ENCODE measurements at places on chromosomes 6 and 20. TPM values are rescaled to one million over a fixed set of nuclear protein-coding genes. Genes with fewer than 3 reads are reported as not detected.

DNA sequence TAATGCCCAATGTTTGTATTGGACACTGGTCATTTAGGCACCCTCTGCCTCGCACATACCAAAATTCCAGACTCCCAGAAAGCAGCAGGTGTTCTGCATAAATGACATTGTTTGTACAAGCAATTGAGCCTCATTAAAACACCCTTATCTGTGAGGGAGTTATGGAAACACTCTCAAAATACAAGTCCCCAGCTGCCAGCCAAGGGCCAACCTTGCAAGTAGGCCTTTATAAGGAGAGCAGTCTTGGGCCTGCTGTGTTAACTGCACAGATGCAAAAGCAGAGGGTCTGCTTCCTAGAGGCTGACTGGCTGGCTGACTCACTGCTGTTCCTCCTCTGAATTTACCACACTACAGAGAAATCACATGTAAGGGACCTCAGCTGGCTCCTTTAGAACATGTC, 150.4 kb upstream of the HMGN3 start:
- H3K4me3 ChIP-seq = no peak overlapping the region
- H3K27me3 ChIP-seq = no peaks in the 10 kb centered on the region
- no peak overlapping the region for H3K27ac ChIP-seq
- peaks cover 11% of the 10 kb centered on the region for H3K4me1 ChIP-seq
- H3K36me3 ChIP-seq = no peaks in the 10 kb centered on the region

GRCh38 chr20:60752741-60753420, 499.2 kb upstream of the CDH4 start:
- no peak overlapping the region for H3K27ac ChIP-seq
- H3K4me1 ChIP-seq = no peaks in the 10 kb centered on the region
- H3K4me3 ChIP-seq = no peak overlapping the region
- no peaks in the 10 kb centered on the region for H3K36me3 ChIP-seq

- H3K4me3 ChIP-seq = no peak overlapping the region
- peaks cover 5% of the 10 kb centered on the region for H3K4me1 ChIP-seq
- no peak overlapping the region for H3K27ac ChIP-seq
- DNase-seq = no peak
Measured at GRCh38 chr6:167661552-167662044, 165.1 kb upstream of the AFDN start.

- no peak for DNase-seq
- H3K4me3 ChIP-seq = no peak overlapping the region
- no peaks in the 10 kb centered on the region for H3K36me3 ChIP-seq
- no peaks in the 10 kb centered on the region for H3K4me1 ChIP-seq
Measured at GRCh38 chr6:38022688-38023087, 203.2 kb downstream of the ZFAND3 start.

GRCh38 chr6:99011151-99011550, 63.4 kb upstream of the FBXL4 start:
- no peak for DNase-seq
- no peak overlapping the region for H3K27ac ChIP-seq
- no peak overlapping the region for H3K4me3 ChIP-seq
- no peaks in the 10 kb centered on the region for H3K27me3 ChIP-seq
- H3K36me3 ChIP-seq = no peaks in the 10 kb centered on the region
- H3K4me1 ChIP-seq = peaks cover 19% of the 10 kb centered on the region

DNA sequence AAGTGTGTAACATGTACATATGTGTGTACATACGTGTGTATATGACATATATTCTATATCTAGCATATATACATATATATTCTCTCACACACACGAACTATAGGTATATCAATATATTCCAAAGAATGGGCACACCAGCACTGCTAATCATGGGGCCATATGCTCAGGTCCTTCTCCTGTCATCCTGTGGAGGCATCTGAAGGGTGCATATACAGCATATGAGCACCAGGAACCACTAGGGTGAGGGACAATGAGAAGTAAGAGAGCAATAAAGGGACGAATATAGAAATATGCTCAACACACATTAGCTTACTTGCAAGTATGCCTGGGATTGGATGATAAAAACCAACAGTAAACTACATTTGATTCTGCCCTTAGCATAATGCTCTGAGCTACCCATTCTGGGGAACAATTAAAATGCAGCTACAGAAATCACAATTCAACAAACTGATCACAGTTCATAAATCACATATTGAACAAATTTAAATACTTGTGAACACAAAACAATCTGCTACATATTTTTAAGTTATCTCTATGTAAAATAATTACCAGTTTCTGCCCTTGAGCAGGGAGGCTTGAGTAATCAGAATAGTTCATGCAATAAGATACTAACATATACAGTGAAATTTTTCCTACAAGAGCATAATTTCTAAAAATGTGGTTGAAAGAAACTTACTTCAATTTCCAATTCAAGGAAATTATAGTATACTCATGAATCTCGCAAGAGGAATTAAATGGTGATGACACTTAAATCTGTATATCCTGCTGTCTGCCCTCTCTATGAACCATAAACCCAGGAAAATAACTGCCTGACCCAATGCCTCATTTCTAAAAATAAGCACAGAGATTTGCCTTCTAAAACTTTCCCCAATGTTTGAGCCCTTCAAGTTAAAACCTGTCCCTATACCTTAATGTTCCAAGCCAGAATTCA, 272.2 kb upstream of the THEMIS start:
- peaks cover 8% of the 10 kb centered on the region for H3K4me1 ChIP-seq
- H3K27ac ChIP-seq = no peak overlapping the region
- no peaks in the 10 kb centered on the region for H3K27me3 ChIP-seq
- H3K36me3 ChIP-seq = no peaks in the 10 kb centered on the region
- no peak overlapping the region for H3K4me3 ChIP-seq

DNA sequence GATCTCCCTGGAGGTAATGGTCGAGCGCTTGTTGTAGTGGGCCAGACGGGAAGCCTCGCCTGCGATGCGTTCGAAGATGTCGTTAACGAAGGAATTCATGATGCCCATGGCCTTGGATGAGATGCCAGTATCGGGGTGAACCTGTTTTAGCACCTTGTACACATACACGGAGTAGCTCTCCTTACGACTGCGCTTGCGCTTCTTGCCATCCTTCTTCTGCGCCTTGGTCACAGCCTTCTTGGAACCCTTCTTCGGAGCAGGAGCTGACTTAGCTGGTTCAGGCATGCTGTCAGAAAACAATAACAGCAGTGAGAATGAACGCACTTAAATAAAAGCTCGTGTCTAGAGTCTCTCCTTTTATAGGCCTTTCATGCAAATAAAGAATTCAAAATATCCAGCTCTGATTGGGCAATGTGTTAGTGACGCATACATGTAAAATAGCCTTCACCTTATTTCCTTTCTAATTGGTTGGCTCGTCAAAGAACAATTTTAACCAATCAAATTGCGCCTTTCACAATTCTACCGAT, 129.2 kb downstream of the HFE start:
- H3K27ac ChIP-seq = peak overlapping the region; percentile 91
- peak overlapping the region; percentile 72 for H3K4me3 ChIP-seq
- peak; percentile 98 for DNase-seq

PHACTR1 gene
- 10.0 TPM for total RNA-seq

KCNK16 gene
- not detected for total RNA-seq
